ENCODE measurements at places on chromosomes 11 and 22.

- peak; percentile 96 for DNase-seq
These were observed 725 bp downstream of the ARHGAP42 start for GRCh38 chr11:100687630-100688395.

DNA sequence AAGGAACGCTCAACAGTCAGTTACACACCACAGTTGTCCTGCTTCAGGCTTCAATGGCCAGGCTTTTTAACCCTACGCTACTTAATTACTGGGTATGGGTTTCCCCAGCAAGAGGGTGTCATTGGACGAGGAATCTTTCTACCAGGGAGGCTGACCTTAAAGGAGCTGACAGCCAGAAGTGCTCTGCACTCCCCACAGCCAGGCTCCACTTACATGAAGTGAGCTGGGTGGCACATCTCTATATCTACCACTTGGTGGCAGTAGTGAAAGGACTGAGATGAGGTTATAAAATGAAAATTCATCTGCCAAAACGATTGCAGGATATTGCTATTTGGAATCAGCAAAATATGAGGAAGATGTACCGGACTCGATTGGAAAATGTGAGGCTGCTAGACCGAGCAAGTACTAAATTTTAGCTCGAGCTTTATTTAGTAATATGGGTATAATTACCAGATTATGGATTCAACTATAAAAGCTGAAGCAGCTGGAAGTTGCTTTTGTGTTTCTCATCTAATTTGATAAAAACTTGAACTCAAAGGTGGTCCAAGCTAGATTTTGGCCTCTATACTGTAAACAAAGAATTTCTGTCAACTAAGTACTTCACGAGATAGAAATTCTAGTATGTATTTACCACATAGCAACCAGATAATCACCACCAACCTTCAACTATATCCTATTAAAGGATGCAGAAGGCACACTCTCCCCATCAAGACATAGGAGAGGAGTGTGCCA is 53.9 kb upstream of the CEP126 start:
- DNase-seq = no peak

DNA sequence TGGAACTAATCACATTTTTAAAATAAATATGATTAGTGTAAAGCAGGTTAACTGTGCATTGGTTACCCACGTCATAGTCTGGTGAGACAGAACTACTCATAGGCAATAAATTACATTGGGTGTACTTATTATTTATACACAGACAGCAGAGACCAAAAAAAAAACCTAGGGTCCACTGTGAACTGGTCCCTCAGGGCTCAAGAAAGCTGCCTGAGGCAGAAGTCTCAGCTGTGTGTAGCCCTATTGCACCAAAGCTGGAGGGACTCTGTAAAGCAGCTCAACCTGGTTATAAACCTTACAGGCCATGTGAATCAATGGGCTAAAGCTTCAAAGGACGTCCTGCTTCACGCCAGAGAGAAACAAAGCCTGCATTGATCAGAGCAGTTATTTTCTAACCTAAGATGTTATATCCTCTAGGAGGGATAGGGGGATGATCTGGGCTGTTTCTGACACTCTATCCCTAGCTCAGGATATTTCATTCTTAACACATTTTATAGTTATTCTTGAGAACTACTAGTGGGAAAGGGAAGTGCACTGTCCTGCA is 432.2 kb upstream of the ANO3 start:
- DNase-seq = no peak

DNA sequence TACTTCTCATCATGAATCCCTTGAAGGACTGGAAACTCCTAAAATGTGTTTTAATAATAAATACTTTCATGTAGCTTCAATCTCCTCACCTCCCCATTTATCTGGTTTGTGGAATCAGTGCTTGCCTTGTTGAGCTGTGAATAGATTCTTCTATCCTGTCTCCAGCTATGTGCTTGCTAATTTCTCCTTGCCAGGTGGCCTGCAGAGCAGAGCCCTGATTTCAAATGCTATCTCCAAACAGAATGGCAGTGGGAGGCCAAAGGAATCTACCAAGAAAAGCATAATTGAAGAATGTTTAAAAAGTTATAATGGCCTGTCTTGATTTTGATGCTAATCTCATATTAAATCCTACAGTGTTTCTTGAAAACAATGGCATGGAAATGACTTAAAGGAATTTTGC is 309.3 kb upstream of the CHORDC1 start:
- no peak for DNase-seq

GRCh38 chr22:49756676-49757075 is 71.0 kb downstream of the BRD1 start:
- no peak for DNase-seq

DNA sequence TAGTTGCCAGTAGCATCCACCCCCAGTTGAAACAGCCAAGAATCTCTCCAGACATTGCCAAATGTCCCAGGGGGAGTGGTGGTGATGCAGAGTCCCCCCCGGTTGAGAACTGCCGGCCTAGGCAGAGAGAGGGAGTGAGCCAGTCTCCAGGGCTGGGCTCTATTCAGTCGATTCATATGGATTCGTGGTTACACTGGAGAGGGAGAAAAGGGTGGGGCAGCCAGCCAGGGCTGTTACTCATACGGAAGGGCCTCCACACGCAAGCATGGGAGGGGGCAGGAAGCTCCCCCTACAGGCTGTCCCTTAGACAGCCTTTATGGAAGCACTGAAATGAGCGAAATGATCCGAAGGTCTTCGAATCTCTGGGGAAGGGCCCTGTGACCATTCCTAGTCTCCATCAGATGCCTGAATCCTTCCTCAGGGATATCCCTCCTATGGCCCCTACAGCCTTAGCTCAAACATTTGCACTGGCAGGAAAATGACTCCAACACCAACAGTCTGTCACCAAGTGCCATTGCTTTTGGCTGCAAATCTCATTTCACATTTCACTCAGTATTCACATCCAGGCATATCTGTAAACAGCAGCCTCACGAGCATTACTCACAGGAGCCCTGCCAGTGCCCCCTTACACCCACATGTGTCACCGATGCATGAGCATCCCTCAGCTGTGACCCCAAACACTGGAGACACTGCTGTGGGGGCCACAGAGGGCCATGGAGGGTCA is 18.4 kb upstream of the TLCD5 start:
- peak; percentile 96 for DNase-seq

DNA sequence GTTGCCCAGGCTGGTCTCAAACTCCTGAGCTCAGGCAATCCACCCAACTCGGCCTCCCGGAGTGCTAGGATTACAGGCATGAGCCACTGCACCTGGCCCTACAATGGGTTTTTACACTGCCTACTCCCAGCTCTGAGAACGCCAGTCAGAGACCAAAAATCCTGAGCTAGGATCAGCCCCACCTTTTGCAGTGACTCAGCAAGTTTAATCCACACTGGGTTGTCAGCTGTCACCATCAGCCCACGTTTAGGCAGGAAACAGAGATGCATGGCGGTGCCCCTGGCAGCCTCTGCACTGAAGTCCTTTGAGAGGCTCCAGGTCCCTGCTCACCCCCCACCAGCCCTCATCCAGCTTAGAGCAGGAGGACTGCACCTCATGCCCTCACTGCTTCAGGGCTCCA is 117.6 kb downstream of the ARHGAP8 start:
- DNase-seq = peak; percentile 79
